Memory B cell (primary cell): ENCODE measurements at places on chromosomes 16 and 17.

DNA sequence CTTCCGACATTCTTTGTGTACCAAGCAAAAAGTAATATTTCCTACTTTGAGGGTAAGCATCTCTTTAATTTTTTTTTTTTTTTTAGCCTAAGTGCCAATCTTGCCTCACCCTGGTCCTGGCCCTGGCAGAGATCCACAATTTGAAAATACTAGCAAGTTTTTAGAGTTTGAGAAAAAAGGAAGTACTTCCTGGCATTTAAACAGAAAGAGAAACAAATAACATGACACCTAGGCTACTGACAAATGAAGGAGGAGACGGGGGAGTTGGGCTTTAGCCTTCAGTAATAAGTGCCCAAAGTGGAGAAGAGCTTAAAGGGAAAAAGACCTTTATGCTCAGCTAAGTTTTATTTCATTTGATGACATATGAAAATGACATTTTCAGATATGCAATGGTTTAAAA, 92.8 kb downstream of the HS3ST3A1 start:
- no peak for DNase-seq

- DNase-seq, result no peak
These were observed 2.0 kb downstream of the TBC1D10B start for GRCh38 chr16:30368122-30368791.

DNA sequence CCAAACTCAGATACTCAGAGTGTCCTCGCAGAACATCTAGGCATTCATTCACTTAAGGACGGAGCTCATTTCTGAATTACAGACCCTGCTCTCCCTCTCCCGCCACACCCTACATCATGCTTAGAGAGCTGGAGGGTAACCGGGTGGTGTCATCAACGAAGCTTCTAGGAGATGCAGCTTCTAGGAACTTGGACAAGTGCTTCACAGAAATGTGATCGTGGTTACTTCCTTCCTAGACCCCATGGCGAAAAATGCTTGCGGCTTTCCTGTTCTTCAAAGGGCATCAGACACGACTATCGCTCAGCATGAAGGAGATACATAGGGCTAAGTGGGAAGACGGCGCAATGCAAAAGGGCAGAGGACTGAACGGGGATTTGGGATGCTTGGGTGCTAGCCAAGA, 126.8 kb downstream of the ZFHX3 start:
- DNase-seq, result no peak

DNA sequence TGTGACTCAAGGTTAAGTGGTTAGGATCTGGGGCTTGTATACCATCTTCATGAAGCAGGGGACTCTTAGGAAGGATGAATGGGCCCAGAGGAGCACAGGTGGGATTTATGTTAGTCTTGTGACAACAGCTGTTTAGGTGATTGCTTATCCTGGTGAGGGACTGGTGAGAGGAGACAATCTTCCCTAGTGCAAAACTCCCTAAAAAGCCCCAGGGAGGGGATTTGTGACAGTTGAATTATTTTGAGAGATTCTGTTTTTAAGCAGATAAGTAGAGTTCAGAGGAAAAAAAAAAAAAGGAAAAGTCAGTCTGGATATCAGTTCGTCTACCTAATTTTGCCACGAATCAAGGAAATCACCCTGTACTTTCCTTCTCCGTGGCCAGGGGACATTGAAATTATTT, 35.1 kb upstream of the SEC14L1 start:
- no peak for DNase-seq

DNA sequence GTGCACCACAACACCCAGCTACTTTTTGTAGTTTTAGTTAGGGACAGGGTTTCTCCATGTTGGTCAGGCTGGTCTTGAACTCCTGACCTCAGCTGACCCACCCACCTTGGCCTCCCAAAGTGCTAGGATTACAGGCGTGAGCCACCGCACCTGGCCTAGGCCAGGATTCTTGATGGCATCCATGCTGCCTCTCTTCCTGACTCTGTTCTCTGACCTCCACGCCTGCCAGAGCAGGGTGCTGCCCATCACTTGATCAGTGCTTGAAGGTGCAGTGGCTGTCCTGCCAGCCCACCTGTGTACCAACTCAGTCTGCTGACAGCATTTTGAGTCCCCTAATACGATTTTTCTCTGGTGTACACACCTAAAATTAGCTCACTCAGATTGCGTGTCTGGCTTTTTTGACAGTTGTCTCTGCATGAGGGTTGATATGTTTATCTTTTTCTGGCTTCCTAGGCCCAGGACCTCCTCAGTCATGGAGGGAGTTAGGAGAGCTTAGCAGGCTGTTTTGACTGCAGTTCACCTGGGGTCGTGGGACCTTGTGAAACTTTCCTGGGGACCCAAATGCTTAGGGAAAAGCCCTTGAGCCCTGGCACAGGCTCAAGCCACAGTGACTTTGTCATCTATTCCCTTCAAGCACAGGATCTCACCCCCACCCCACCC, 5.9 kb downstream of the HAS3 start:
- DNase-seq, result no peak

DNA sequence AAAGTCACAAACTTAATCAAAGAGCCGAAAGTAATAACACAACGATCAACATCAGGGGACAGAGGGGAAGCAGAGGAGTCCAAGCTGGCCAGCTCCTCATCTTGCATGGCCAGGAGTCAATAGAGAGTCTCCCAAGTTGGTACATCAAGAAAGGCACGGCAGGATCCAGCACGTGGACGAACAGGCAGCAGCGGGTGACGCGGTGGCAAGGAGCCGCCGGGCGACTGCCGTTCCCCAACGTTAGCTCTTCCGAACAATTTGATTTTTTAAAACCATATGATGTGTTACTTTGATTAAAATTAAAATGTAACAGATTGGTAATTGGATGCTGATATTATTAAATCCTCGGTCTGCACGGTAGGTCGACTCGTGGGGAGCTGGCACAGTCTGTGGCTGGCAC, 81.8 kb upstream of the DOC2B start:
- DNase-seq, result no peak

DNA sequence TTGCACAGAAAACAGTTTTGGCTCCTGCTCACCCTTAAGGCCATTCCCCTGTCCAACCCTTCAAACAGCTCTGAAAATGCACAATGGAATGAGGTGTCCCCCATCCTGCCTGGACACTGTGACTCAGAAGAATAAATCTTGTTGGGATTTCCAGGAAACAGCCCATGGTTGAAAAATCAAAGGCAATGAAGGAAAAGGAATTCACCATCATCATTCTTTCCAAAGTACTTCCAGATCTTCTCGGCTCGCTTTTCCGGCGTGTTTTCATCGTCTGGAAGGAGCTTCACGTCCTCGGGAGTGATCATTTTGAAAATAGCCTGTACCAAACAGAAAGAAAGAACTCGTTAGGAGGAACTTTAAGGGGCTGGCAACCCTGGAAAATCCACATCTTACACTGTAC, 4.3 kb downstream of the RCVRN start:
- DNase-seq, result no peak

DNA sequence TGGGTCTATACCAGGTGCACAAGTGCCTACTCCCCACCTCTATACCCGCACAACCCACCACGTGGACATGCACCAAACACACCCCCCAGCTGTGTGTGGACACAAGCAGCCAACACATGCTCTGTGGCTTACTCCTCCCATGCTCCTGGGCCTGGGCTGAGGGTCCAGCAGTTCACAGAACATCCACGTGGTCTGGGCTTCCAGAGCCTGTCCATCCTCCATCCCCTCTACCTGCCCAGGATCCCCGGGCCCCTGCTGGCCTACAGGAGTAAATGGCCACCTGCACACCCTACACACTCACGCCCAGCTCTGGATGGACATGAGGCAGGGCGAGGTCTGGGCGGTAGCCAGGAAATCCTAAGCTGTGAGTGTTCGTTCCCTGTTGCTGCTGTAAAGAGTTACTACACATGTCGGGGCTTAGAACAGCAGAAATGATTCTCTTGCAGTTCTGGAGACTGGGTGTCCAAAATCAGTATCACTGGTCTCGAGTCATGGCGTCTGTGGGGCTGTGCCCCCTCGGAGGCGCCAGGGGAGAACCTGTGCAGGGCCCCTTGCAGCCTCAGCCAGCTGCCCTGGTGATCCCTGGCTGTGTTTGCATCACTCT, 15.0 kb upstream of the RAI1 start:
- no peak for DNase-seq

GRCh38 chr16:67055712-67056487, 27.0 kb downstream of the CBFB start:
- DNase-seq, result no peak

DNA sequence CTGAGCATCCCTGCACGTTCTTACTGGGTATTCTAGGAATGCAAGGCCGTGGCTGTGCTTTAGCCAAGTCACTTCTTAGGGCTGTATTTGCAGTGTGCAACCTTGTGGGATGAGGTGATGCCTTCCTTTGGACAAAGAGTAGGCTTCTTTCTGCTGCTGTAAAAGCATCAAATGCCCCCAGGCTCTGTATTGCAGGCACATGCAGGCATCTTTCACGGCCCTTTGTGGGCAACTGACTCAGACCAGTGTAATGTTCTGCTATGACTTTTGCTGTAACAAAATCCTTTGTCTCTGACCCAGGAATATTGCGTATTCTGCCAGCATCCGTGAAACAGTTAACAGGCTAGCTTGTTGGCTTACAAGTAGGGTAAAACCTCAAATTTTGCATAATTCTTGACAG, 30.9 kb upstream of the GCSH start:
- no peak for DNase-seq

DNA sequence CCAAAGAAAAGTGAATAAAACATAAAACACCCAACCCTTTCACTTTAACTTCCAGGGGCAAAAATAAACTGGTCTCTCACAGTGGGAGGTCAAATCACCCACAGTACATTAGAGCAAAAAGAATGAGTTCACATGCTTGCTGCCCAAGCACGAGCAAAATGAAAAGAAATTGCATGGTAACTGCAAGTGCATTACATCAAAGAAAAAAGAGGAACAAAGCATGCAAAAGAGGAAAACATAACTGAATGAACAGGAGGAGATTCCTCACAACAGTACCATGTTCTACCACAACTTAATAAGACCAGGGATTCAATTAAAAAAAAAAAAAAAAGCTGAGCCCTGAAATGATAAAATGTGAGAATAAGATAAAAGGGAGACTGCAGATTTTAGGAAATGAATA, 12.3 kb downstream of the DNAH2 start:
- DNase-seq, result no peak

DNA sequence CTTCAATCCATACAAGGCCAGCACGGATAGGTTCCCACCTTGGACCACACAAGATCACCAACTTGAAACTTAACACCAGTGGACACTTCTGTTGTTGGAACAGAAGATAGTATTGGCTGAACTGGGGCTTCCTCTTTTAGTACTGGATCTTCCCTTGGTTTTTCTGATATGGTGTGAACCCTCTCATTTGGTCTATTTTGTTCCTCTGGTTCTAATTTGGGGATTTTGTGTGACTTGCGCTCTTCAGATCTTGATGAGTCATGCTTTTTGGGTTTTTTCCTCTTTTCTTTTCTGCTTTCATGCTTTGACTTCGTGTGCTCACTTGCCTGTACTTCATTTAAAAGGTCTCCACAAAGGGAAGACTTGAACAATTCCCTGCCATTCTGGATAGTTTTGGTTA, 39.0 kb downstream of the SOST start:
- DNase-seq, result no peak

DNA sequence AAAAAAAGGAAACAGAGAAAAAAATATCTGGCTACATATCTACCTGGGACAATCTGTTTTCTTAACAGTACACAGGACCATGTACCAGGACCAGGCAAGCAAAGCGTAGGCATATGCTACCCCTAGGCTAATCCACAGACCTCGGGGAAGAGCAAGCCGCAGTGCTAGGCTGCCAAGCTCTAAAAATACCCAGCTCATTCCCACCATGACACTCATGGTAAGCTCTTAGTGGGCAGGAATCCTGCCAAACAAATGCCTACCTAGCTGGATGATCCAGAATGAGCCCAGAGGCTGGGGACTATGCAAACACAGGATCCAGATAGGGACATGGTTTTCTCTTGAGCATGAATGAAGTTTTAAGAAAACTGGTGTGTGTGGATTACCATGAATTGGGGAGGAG, 95.6 kb downstream of the GRIN2A start:
- DNase-seq, result no peak

GRCh38 chr17:77687921-77688320, 270.6 kb upstream of the TNRC6C start:
- no peak for DNase-seq

DNA sequence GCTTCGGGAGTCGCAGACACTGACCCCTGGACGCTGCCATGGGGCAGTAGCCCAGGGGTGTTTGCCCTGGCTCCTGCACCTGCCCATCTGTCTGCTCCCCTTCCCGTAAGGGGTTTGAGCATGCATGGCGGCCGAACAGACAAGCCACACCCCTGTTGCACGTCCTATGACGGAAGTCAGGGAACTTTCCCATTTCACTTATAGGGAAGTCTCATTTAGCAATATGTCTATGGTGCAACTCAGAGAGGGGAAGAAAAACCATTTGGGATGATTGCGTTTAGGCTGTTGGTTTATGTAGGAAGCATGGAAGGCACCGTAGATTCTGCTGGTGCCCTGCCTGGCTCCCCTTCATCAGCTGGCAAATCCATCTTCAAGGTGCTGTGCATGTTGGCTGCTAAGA, 112.5 kb downstream of the HAPSTR1 start:
- no peak for DNase-seq

DNA sequence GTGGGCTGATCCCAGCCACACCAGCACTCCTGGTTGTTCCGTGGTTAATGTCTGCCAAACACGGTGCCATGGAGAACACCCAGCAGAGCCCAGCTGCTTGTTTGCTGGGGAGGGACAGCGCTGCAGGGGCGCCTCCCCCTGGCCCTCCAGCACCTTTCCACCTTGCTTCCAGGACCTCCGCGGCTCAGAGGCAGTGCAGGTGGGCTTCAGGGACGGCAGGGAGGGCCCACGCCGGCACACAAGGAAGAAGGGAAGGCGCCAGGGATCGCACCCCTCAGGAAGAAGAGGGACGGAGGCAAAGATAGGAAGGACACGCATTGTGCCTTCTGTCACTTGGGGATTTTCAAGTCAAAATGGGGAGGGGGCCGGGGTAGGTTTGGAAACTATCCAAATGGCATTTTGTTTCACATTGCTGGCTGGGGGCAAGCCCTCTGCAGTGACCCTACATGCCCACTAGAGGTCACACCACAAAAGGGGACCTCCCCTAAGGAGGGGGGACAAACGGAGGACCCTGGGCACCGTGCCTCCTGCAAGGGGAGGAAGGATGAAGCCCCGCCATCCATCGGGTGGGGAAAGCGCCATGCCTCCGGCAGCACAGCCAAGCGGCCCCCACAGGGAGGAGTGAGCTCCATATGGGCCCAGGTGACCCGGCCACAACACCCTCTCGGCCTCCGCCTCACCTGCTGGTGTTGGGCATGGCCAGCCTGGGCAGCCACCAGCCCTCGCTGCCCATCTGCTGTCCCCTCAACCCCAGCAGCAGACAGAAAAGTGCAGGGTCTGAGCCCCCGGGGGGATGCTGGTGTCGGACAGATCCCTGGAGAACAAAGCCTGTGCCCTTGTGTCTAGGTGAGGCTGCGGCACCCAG, 7.5 kb upstream of the C16orf95 start:
- DNase-seq, result peak; percentile 59
